Bladder microvascular endothelial cell (primary cell): ENCODE measurements at places on chromosomes 11 and 22. TPM values are rescaled to one million over a fixed set of nuclear protein-coding genes. Genes with fewer than 3 reads are reported as not detected.

The OR51D1 gene
- total RNA-seq, result not detected in 2 replicates

The OR52I2 gene
- total RNA-seq, result not detected in 2 replicates

The OR8B2 gene
- total RNA-seq, result not detected in 2 replicates

The DTX4 gene
- 0.32 and 68.3 TPM in 2 replicates for total RNA-seq

The GPR83 gene
- under 0.01 TPM in 2 replicates for total RNA-seq

The GLYATL2 gene
- 0.31 TPM in 1 of 2 replicates, not detected in the other for total RNA-seq

The CABP4 gene
- 2.9 and 3.1 TPM in 2 replicates for total RNA-seq

The MS4A14 gene
- not detected in 2 replicates for total RNA-seq
